ENCODE measurements at places on chromosomes 12 and 14.

- DNase-seq: no peak
Observed at GRCh38 chr14:75880512-75880911, 101.3 kb downstream of the TGFB3 start.

- no peak for DNase-seq
Observed at GRCh38 chr12:94260717-94261116, 112.3 kb downstream of the PLXNC1 start.

- no peak for DNase-seq
Observed at GRCh38 chr14:32374155-32374554, 45.1 kb downstream of the AKAP6 start.

GRCh38 chr12:18165422-18165871 lies 75.5 kb upstream of the RERGL start:
- DNase-seq: no peak

DNA sequence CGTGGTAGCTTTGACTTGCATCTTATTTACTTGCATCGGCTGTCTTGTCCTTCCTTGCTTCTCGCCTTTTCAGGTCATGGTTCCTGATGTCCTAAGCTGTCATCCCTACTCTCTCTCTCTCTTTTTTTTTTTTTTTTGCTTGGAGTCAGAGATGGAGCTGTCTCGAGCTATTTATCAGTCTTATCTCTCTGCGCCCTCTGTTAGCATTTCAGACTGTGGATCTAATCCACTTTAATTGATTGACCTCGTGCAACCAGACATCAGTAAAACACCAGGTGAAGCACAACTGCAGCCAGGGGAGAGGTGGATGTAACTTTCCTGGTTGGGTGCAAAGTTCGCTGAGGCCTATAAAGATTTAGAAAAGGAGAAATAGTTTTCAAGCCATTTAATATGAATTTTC lies 554.8 kb downstream of the DIO2 start:
- no peak for DNase-seq

DNA sequence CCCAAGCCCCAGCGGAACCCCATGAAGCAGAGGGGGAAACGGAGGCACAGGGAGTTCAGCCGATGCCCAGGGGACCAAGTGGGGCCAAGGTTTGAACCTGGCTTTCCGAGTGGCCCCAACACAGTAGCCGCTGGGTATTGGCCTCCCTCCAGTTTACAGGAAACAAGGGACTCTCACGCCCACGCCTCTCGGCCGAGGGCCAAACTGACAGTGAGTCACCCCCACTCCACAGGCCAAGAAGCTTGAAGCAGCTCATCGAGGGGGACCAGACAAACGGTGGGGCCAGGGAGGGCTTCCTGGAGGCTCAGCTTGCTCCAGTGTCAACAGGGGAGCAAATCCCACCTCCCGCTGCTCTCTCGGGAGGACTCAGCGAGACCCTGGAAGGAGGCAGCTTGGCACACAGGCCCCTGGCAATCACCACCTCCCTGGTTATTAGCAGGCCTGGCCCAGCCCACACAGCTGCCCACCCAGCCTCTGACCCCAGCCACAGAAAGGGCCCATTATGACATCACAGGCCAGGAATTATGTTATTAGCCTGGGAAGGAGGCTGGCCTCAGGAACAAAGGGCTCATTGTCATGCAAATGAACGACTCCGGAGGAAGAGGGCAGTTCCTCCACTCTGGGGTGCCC lies 54.6 kb downstream of the NCOR2 start:
- no peak for DNase-seq

DNA sequence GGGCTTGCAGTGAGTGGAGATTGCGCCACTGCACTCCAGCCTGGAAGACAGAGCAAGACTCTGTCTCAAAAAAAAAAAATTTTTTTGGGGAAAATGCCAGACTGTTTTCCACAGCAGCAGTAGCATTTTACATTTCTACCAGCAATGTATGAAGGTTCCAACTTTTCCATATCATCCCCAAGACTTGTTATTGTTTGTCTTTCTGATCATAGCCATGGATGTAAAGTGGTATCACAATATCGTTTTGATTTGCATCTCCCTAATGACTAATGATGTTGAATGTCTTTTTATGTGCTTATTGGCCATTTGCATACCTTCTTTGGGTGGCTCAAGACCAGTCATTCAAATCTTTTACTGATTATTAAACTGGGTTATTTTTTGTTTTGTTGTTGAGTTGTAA lies 63.7 kb downstream of the NTN4 start:
- no peak for DNase-seq

GRCh38 chr12:123900871-123901376 lies 71.7 kb downstream of the CCDC92 start:
- no peak for DNase-seq

DNA sequence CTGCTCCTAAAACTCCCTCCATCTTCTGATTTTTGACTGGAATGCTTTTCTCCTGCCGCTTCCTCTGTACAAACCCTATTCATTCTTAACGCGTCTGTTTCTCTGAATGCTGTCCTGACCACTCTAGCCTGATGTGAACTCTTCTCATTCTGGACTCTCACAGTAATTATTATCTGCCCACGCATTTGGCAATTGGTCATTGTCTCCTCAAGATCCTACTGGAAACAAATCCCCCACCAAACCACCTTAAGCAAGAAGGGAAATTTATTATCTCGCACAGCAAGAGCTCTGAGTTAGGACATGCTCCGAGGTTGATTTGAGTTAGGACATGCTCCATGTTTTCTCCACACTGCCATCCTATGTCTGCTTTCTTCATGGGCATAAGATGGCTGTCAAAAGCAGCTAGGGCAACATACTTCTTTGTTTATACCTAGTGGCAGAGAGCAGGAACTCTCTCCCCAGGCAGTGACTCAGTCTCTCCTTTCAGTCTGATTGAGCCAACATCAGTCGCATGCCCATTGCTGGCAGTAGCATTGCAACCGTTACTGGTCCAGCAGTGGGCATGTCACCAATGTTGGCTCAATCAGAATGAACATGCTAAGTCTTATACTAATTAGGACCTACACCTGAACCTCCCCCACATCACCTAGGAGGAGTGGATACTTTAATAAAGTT lies 102.2 kb downstream of the SSPN start:
- DNase-seq: no peak

GRCh38 chr12:104752016-104752415 lies 206.1 kb downstream of the SLC41A2 start:
- no peak for DNase-seq

- no peak for DNase-seq
Observed at GRCh38 chr12:46361667-46362034, 10.9 kb downstream of the SLC38A2 start.

GRCh38 chr14:54652605-54653052 lies 85.7 kb downstream of the SAMD4A start:
- no peak for DNase-seq

- DNase-seq: no peak
Observed at GRCh38 chr12:104738331-104738730, 219.8 kb downstream of the SLC41A2 start.

DNA sequence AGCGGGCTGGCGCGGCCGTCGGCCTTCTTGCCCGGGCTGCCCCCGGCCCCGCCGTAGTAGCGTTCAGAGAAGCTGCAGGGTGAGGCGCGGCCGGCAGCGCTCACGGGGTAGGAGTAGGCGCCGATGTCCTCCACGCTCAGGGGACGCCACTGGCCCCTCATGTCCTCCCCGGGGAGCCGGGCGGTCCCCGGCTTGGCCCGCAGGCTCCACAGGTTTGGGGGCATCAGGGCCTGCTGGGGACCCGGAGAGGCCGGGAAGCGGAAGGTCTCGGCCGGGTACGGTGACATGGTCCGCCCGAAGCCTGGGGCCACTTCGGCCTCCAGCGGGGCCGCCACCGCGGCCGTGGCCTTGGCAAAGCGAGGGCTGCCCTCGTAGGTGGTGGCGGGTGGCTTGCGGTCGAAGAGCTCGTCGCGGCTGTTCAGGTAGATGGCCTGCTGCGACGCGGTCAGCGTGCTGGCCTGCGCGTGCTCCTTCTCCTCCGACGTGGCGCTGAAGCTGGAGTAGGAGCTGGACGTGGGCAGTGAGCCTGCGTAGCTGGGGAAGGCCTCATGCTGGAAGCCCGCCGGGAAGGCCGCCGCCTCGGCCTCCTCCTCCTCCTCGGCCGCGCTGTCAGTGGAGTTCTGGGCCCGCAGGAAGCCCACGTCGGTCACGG lies 48.7 kb downstream of the BEGAIN start:
- no peak for DNase-seq

DNA sequence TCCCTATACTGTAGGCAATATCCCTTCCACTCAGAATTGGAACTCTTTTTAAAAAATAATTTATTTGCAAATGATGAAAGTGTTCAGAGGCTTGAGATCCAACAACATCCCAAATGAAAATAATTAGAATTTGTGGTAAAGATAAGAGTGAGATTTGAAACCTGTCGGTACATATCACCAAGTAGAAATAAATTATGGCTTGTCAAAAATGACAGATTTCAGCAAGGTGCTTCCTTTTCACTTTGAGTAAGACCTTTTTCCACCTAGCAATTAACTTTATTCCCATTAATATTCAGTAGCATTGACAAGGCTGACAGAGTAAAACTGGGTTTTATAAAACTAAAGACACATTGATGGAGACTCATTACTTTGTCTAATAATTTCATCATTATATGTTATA lies 107.7 kb upstream of the PRKD1 start:
- DNase-seq: no peak

GRCh38 chr14:87149583-87150354 lies 843.2 kb downstream of the GALC start:
- no peak for DNase-seq

- DNase-seq: no peak
Observed at GRCh38 chr14:57391517-57392195, 1.3 kb downstream of the NAA30 start.

- no peak for DNase-seq
Observed at GRCh38 chr14:80792771-80793170, 148.8 kb downstream of the CEP128 start.

DNA sequence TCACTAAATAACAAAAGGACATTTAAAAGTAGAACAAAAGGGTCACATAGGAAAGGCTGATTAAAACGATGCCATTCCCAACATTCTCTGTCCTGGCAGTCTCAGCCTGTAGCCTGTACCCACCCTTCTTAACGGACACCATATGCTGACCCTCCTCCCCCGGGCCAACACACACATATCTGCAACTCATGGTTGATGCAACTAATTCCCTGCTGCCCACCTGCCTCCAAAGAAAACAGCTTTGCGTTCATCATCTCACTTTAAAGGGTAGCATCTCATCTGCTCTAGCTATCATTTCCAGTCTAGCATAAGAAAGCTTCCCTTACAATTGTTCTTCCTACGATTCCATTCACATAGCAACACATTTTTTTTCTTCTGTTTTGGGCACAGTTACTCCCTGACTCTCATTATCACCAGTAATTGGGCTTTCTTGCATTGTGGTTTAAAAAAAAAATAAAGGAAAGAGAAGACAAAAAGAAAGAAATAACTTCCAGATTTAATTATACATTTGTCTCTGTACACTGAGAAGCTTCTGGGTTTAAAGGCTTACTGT lies 92.9 kb downstream of the KCNC2 start:
- no peak for DNase-seq

- no peak for DNase-seq
Observed at GRCh38 chr12:111757361-111758119, 9.2 kb upstream of the ALDH2 start.

GRCh38 chr14:41548666-41549065 lies 58.0 kb upstream of the LRFN5 start:
- DNase-seq: no peak

GRCh38 chr12:6476489-6476888 lies 6.0 kb upstream of the VAMP1 start:
- DNase-seq: no peak

DNA sequence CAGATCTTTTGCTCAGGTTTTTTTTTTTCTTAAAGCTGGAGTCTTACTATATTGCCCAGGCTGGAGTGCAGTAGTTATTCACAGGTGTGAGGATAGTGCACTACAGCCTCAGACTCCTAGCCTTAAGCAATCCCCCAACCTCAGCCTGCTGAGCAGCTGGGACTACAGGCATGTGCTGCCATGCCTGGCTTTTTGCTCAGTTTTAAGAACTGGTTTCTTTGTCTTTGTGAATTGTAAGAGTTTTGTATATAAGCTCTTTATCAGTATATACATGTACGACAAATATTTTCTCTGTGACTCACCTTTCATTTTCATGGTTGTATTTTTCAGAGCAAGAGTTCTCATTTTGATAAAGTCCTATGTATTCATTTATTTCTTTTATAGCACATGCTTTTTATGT lies 33.3 kb upstream of the C2CD5 start:
- no peak for DNase-seq

- DNase-seq: no peak
Observed at GRCh38 chr14:22557846-22558220, 31.2 kb downstream of the DAD1 start.

Measured in stimulated activated CD8-positive, alpha-beta memory T cell treated with anti-CD3 and anti-CD28 coated beads, Interleukin-7, amount 100 ng/mL, for 4 hours (primary cell).